ENCODE measurements at places on chromosomes 3 and 15.

GRCh38 chr3:65953881-65954733, 84.6 kb downstream of the MAGI1 start:
- no peak for DNase-seq

DNA sequence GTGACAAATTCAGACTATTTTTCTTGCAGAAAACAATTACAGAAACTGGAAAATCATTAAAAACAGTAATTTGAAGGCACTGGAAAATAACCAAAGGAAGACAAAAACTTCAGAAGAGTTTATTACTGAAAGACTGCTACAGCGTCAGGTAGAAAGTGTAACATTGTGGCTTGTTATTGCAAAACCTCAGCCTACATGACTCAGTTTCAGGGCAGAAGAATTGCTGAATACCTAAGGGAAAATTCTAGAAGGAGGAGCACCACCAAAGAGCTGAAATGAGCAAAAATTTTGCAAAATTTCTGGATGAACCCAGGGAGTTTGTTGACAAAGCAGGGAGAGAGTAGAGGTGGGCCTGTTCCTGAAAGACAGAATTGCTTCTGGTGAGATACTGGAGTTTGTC, 219.6 kb downstream of the C3orf38 start:
- no peak for DNase-seq

DNA sequence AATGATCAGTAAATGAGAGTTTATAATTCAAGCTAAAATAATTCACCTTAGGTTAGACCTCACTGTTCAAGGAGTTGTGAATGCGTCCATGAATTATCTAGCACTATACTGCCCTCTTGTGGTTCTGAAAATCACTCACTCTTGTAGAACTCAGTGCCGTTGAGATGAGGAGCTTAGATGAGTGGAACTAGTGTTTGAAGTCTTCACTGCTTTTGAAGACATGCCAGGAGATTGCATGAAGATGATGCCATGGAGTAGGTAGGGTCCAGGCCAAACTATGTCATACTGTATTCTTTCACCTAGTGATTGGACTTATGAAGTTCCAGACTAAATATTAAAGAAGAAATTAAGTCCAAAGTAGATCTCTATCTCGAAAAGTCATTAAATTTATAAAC, 28.8 kb downstream of the LYSMD4 start:
- DNase-seq, result peak; percentile 52

DNA sequence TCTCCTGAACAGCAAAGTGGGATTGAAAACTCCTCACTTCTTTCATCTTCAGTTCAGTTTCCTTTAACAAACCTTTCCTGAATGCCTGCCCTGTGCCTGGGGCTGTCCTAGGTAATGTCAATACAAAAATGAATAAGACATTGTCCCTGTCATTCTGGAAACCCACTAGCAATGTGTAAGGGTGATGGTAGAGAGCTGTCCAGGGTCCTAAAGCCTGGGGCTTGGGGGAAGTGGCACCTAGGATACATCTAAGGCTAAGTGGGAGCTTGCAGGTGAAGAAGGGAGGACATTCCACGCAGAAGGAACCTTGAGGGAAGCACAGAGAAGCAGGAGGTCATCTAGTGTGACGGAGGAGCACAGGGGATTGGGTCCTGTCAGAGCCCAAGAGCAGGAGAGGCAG, 212.7 kb upstream of the PPP2R3A start:
- no peak for DNase-seq

DNA sequence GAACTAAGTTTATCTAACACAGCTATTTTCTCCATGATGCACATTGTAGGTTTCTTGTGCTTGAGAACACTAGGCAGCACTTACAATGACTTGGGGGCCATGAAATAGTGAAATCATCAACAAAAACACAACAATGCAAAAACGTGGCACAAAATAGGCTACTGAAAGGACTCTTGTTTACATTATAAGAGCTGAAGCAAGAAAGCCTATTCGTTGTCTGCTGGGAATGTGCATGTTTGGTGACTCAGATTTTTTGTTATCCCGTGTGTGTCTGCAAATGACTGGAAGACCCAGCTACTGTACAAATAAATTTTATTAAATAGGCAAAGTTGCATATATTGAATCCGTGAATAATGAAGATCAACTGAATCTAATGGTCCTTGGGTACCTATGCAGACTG, 85.0 kb downstream of the TCF12 start:
- no peak for DNase-seq

DNA sequence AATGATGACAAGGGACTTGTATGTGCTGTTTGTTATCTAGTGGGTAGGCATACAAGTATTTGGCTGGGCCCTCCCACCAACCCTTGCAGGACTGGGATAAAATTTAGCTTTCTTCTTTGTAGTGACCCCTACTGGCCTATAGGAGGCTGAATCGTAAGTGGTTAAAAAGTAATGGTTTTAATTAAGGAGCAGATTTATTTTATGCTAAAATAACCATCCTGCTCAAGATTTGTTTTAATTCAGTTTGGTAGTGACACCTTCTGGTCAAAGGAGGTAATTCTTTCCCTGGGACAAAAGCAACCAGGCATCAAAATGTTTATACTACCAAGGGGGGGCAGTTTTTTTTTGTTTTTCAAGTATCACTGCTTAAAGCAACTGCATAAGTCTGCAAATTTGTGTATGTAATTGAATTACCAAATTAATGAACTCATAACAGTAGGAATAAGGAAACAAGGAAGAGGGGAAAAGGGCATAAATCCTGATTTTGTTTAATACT, 70.7 kb downstream of the TOP2B start:
- DNase-seq, result peak; percentile 27

GRCh38 chr15:77573802-77574201, 58.9 kb downstream of the LINGO1 start:
- no peak for DNase-seq

DNA sequence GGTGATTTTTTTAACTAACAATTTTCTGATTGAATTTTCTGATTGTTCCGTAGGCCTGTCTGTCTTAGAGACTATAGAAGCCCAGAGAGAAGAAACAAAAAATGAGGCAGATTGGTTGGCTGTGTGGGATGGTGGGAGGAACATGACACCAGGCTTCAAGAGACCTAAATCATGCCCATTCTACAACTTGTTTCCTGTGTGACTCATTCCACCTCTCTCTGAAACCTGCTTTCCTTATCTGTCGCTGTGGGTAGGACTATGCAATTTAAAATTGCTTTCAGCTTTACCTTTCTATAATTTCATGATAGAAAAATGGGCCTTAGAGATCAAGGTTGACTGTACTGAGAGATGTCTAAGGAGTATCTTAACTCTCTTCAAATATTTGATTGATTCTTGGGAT, 44.5 kb downstream of the OXNAD1 start:
- DNase-seq, result no peak

DNA sequence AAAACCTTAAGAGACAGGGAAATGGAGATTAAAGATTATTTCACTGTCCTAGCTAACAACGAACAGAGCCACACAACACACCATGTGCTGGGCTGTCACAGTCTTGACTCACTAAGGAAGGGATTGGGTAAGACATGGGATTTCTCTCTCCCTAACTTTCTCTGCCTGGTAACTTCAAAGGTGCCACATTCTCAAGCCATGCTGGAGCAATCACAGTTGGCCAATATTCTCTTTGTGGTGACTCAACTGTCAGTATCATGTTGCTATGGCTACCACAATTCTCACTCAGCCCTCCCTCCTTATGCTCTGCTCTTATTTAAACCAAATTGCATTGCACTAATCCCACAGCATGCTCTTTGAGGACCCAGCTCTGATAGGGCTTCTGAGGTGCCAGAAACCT, 74.0 kb downstream of the OXNAD1 start:
- no peak for DNase-seq

DNA sequence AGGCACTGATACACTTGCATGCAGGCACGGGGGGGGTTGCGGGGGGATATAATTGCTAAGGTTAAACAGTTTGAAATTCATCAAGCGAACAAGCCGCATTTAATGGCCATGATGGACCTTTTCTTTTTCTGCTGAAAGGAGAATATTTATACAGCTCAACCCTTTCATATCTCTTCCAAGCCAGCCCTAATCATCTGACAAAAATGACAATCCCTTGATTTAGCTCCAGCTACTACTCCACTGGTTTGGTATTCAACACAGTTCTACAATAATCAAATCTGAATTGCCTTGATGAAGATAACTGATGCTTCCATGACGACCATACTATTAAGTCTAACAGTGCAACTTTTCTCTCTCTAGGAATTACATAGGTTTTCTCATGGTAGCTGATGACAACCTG, 374.9 kb downstream of the PLCL2 start:
- DNase-seq, result no peak

- no peak for DNase-seq
These were observed 84.2 kb downstream of the SEC22A start for GRCh38 chr3:123285931-123286307.

DNA sequence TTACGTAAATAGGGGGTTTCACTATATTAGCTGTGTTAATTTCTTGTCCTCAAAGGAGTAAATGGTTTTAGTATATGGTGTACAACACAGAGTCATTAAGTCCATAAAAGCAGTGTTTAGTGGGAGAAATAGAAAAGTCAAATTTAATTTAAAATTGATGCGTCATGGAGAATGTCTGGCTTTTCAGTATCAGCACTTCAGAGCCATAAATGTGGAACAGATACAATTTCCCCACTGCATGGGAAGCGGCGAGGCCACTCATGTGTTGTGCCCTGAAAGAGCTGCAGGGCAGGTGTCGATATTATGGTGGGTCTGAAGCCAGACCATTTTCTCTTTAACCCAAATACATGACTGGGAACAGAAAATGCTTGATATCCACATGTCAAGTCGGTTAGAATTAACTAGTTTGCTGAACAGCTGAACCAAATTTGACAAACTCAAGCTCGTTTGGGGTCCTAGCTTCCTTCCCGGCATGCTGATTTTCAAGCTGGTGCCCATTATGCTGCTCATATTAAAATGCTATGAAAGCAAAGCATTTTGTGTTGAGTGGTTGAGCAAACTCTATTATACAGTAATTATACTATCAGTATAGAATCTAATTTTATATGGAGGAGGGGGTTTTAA, 364.6 kb upstream of the TBL1XR1 start:
- DNase-seq, result no peak

- no peak for DNase-seq
These were observed 116.1 kb downstream of the KCNH8 start for GRCh38 chr3:19264424-19264823.

GRCh38 chr3:58633157-58633865, 33.3 kb downstream of the FAM3D start:
- no peak for DNase-seq

DNA sequence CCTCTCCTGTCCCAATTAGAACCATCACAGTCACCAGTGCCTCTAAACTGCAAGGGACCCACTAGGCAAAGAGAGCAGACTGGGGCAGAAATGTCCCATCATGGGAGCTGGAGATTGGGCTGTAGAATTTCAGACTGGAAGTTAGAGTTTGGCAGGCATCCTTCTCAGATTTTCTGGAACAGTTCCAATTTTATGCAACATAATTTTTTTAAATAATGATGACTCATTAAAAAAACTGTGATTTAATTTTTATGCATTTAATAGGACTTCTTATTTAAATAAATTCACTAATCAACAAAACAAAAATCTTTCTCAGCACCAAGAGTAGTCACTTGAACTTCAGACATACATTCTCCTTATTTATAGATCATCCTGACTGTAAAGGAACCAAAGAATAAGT, 84.6 kb upstream of the SLC7A14 start:
- DNase-seq, result no peak

DNA sequence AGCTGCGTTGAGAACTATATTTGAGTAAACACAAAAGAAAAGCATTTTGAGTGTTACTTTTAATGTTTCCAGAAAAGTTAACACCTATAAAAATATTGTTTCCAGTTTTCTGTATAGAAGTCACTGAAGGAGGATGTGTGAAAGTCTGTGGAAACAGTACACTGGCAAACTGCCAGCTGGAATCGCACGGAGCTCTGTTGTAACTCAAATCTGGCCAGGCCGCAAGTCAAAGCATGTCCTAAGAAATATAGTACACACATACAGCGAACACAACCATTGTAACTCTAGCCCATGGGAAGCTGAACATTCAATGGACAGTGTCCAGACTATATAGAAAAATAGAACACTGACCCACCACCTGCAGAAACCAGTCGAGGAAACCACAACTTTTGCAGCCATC, 657.2 kb downstream of the FHIT start:
- DNase-seq, result peak; percentile 3

GRCh38 chr15:56040081-56041035, 46.9 kb upstream of the NEDD4 start:
- no peak for DNase-seq

DNA sequence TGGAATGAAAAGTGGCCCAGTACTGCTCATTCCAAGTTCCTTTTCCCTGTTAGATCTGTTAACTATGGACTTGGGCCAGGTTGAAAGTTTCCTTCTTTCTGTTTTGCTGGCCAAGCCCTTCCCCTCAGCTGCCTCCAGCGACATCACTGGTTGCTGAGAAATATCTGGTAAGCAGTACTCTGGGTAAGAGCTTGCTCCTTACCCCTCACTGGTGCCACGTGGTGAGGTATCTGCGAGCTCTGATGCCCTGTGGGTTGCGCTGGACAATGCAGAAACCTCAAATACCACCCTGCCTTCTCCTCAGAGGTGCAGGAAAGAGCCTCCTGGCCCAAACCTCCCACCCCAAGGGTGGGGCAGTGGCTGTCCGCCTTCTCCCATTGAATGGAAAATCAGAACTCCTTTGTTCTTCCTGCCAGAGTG, 42.9 kb upstream of the APH1B start:
- DNase-seq, result no peak

DNA sequence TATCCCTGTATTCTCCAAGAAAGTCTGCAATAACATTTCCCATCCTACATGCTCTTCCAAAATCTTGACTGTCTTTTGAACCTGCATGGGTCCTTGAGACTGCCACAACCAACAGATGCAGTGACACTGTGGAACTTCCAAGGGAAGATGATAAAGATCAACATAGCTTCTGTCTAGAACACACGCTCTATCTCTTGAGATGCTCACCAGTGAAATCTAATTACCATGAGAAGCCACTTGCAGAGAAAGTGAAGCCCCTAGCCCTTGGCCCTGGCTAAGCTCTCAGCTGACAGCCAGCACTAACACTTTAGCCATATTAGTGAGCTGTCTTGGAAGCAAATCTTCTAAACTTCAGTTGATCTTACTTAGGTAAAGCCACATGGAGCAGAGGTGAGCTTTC, 36.6 kb downstream of the EOMES start:
- no peak for DNase-seq

GRCh38 chr3:27503526-27503925, 19.3 kb upstream of the SLC4A7 start:
- DNase-seq, result no peak

DNA sequence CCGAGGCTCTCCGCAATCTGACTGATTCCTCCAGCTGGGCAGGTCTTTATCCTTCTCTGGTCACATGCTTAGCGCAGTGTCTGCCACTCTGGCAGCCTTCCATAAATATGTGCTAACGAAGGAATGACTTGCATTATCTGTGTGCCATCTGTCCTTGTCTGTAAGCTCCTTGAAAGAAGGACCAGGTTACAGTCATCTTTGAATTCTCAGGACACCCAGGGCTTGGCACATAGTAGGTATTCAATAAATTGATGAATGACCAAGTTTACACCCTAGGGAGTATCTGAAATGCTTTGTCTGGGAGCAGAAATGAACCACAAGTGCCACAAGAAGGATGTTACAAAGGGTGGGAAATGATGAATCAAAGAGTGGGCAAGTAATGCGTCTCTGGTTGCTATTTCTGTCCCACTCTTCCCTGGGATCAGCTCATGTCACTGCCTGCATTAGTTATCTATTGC, 16.5 kb upstream of the FAM3D start:
- no peak for DNase-seq

Measured in DMS79 treated with DMSO at 0.1 percent for 48 hours (cell line).